Activated CD8-positive, alpha-beta memory T cell treated with anti-CD3 and anti-CD28 coated beads, Interleukin-2, amount 50 U/mL, for 4 hours (primary cell): ENCODE measurements at places on chromosomes 4 and X.

DNA sequence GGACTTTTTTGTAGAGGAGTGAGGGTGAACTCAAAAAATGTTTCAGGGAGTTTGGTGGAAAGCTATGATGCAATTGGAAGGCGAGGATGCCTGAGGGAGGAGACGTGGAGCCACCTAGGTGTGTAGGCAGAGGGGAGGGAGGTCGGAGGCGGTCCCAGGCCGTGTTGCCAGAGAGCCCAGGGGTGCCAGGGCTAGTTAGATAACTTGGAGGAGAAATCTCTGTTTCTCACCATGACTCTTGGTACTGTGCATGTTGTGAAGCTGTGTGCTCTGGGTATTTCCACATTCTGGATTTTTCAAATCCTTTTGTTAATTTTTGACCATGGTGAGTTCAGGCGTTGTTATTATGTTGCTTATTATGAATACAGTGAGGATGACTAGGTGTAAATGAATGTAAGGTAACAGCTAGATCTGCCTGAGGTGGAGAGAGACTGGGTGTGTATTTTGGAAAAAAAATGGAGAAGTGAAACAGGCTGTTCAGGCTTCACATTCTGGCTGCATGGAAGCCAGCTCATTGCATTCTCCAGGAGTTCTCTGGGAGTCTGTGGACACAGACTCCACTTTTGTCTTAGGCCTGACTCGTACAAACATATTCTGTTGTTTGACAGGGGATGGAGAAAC, 4.5 kb downstream of the RAB9A start:
- no peak for DNase-seq

GRCh38 chr4:128288689-128289106, 1.1 kb upstream of the PGRMC2 start:
- DNase-seq = peak; percentile 20

- no peak for DNase-seq
These were observed at the start of gene GSX2 for GRCh38 chr4:54099748-54100574. Gene GSX2 (plus strand): TSS chr4:54100163. CDS start chr4:54100345, 182 bp downstream.

DNA sequence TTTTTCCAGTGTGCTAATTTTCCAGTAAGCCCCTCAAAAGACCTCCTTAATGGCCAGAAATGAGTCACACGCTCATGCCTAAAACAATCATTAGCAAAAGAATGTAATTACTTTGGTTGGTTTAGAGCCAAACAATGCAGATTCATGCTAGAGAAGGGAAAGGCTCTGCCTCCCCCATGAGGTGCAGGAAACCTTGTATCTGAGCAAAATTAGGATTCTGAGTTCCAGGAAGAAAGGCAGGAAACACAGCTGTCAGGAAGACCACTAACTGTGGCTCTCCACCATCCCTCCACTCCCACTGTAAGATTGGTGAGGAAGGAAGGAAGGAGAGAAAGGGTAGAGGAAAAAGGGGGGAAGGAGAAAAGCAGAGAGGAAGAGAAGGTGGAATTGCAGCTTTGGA, 104.9 kb upstream of the DHX15 start:
- no peak for DNase-seq

DNA sequence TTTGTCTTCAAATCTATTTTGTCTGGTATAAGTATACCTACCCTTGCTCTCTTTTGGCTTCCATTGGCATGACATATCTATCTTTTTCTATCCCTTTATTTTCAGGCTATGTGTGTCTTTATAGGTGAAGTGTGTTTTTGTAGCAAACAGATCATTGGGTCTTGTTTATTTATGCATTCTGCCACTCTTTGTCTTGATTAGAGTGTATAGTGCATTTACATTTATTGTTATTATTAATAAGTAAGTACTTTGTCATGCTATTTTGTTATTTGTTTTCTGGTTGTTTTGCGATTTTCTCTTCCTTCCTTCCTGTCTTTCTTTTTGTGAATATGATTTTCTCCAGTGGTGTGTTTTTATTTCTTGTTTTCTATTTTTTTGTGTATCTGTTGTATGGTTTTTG, 188.6 kb downstream of the GLUD2 start:
- DNase-seq = no peak

GRCh38 chr4:155143512-155143911, 64.9 kb upstream of the NPY2R start:
- no peak for DNase-seq

DNA sequence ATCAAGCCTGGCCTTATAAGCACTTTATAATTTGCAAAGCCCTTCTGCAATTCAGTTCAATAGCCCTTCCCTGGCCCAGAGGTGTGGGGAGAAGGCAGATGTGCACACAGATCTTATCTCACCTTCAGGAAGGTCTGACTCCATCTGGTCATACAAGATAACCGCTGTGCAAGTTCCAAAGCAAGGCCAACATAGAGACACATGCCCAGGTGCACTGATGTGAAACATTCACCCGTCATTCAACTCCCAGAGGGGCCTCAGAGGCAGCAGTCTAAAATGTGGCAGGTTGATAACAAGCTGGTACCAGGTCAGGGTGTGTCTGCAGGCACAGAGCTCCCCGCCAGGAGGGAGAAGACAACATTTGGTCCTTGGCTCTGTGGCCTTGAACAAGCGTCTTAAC, 10.9 kb upstream of the WFS1 start:
- no peak for DNase-seq

- peak; percentile 19 for DNase-seq
These were observed 39.4 kb upstream of the NDP start for GRCh38 chrX:44012484-44013096.

- no peak for DNase-seq
These were observed 1925.5 kb downstream of the PCDH7 start for GRCh38 chr4:32645653-32646052.

GRCh38 chr4:95050980-95051701, 293.4 kb downstream of the BMPR1B start:
- no peak for DNase-seq

GRCh38 chrX:40578039-40578695, 2.6 kb upstream of the ATP6AP2 start:
- no peak for DNase-seq

DNA sequence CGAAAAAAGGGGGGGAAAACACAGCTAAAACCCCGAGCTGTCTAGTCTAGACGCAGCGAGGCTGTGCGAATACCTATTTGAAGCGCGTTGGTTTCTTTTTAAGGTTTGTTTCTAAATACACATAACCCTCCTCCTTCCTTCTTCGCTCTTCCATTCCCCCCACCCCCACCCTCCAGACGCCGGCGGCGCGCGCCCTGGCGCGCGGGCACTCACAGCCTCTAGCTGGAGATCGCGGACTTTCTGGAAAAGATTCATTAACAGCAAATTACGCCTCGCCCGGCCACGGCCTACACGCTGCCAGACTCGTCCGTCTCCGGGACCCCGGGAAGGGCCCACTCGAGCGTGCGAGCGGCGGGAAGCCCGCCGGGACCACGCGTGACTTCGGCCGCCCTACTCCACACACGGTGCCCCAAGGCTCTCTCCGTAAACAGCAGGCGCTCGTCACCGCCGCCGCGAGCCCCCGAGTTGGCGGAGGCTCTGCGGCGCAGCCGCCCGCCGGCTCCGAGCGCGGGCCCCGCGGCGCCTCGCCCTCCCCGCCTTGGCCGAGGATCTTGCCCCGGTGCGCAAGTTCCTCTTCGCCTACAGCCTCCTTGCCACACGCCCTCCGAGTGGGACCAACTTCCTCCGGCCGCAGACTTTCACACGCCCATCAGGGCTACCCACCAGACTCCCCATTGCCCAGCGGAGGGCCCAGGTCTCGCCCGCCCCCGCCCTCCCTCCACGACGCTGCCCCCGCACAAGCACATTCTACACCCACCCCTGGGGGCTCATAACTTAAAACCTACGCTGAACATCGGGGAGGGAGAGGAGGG, 2.0 kb downstream of the BCOR start:
- no peak for DNase-seq

DNA sequence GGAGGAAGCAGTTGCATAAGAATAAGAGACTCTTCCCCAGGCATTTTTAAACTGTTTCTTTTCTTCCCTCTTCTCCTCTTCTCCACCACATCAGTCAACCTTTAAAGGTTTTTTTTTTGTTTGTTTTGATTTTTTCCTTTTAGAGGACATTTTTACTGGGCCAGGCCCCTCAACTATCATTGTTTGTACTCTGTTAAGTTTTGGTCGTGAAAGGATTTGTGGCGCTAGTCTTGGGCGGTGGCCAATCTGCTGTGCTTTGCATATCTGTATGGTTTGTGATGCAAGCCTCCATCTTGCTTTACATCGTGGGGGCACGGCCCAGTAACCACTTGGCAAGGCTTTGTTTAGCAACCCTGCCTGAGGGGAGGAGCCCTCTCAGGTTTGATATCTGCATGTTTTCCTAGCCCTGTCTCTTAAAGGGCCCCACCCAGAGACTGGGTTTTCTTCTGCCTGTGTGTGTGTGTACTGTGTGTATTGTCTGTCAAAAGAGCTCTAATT, 101.9 kb upstream of the SLITRK2 start:
- no peak for DNase-seq

GRCh38 chrX:100654261-100654660, 10.3 kb downstream of the SRPX2 start:
- DNase-seq = no peak

DNA sequence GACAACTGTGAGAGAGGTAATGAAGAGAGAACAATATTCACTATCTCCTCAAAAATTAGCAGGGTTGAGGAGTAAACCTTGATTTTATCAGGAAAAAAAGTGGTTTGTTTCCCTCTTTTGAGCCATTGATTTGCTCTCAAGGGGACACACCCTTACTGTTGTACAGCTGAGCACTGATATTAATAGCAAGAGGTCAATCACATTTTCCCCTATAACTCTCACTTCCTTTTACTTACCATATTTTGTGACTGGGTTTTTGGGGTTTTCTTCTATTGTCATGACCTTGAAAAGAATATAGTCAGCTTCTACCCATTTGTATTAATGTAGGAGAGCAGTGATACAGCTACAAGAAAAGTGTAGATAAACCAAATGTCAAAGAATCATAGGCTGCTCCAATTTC, 70.2 kb upstream of the LONRF3 start:
- no peak for DNase-seq

DNA sequence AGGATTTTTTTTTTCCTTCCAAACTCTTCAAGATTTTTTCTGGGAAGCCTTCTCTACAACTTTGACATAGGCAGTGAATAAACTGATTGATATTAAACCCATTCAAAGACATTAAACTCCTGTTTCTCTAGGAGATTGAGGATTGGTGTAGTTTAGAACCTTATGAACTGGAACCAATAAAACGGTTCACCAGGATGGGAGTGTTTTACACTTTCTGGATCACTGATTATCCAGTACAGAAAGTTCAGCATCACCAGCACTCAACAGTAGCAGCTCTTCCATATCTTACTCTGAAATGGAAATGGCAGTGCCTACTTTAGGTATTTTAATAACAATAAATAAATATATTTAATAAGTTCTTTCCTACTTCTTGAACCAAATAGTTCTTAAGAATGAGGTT, 76.7 kb downstream of the BMPR1B start:
- DNase-seq = no peak

- no peak for DNase-seq
These were observed 737.8 kb upstream of the INTU start for GRCh38 chr4:126894963-126895362.

DNA sequence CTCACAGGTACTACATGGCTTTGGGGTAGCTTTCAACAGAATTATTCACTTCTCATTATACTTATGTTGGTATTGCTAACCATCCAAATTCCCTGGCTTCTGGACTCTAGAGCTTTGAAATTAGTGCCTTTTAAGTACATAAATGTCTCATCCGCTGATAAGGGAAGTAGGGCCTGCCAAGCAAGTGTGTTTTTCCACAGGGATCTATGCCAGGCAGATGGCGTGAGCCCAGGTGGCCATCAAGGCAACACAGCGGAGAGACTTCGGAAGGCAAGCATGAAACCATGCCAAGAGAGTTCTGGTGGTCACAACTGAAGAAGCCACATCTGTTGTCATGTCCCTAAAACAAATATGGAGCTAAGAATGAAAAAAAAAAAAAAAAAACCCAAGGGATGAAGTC, 503.1 kb upstream of the LCORL start:
- no peak for DNase-seq

DNA sequence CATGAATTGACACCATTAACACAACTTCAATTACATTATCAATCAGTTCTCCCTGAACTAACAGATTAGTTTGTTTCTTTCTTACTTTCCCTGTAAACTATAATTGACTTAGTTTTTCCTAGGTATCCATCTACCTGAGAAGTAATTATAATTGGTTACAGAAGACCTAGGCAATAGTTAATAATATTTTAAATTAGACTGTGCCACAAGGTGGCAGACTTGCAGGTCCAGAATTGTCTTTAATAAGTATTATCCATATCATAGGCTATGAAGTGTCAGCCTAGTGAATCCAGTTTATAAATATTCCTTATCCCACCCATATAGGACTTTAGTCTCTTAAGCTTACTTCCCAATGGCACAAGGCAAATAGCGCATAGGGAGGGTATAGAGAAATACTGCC, 48.9 kb upstream of the FAM47B start:
- no peak for DNase-seq
